Articular chondrocyte of knee joint (primary cell): ENCODE measurements at places on chromosomes 2 and 18. TPM values are rescaled to one million over a fixed set of nuclear protein-coding genes. Genes with fewer than 3 reads are reported as not detected.

The ARL4C gene
- total RNA-seq = 56.9 and 59.3 TPM in 2 replicates

The ASPRV1 gene
- 0.54 and 0.78 TPM in 2 replicates for total RNA-seq

The EDAR gene
- not detected in 2 replicates for total RNA-seq

The UGT1A7 gene
- total RNA-seq = not detected in 2 replicates

The CFC1 gene
- total RNA-seq = not detected in 2 replicates

The MMADHC gene
- 186 and 197 TPM in 2 replicates for total RNA-seq

The RNU2-63P gene
- total RNA-seq = under 0.01 TPM in 1 of 2 replicates, not detected in the other

The UGT1A5 gene
- not detected in 2 replicates for total RNA-seq

The LAMA1 gene
- total RNA-seq = 11.0 and 13.1 TPM in 2 replicates

The KCNJ3 gene
- total RNA-seq = not detected in 2 replicates

The TYMS gene
- 11.8 and 15.2 TPM in 2 replicates for total RNA-seq

The FBLN7 gene
- 3.1 and 6.2 TPM in 2 replicates for total RNA-seq

The GCG gene
- not detected in 2 replicates for total RNA-seq

The NDUFS1 gene
- 99.8 and 113 TPM in 2 replicates for total RNA-seq

The DUSP2 gene
- 1.2 and 2.1 TPM in 2 replicates for total RNA-seq

The POMC gene
- total RNA-seq = 0.86 and 1.0 TPM in 2 replicates

The EHD3 gene
- 10.6 and 13.3 TPM in 2 replicates for total RNA-seq

The CCDC141 gene
- 0.11 and 0.39 TPM in 2 replicates for total RNA-seq

The SOX11 gene
- total RNA-seq = 0.13 and 1.6 TPM in 2 replicates

The LYG2 gene
- total RNA-seq = not detected in 2 replicates
